ENCODE measurements at places on chromosomes 7 and 10.

- no peak for DNase-seq
These were observed 60.4 kb upstream of the ADO start for GRCh38 chr10:62744136-62744535.

DNA sequence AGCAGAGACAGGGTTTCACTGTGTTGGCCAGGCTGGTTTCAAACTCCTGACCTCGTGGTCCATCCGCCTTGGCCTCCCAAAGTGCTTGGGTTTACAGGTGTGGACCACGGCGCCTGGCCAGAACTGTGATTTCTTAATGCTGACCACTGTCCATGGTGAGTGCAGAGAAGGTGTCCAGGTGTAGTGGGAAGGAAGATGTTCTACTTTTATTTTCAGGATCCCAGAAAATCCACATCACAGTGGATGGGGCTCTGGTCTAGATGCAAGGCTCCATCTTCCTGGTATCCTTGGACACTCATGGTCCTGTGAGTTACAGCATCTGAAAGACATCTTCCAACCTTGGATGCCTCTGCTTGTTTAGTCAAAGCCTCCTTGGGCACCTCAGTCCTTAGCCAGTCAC, 92.7 kb downstream of the CCDC3 start:
- DNase-seq, result no peak

DNA sequence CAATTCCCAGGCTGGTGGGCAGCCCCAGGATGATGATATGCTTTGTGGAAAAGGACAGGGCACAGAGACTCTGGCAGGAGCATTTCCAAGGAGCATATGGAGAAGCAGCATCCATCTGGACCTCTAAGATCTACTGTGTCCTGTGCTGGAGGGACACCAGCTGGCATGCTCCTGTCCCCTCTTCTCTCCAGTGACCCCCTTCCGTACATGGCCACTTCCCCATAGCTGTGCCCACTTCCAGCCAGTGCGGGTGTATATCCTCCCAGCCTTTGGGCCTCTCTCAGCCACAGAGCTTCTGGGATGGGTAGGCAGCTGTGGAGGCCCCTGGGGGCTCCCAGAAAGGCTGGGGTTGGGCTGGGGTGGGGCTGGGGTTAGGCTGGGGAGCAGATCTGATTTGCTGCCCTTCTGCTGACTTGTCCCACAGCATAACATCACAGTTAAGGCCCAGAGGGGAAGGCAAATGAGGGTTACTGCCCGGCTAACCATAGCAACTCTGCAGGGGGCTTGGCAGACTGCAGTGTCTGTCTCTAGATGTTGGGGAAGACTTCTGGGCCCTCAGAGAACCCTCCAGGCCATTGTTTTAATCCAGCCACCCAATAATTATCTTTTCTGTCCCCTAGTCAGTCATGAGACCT, 6.3 kb downstream of the NPFFR1 start:
- no peak for DNase-seq

GRCh38 chr10:102422545-102423129, 2.0 kb downstream of the FBXL15 start:
- DNase-seq, result no peak

Data from stimulated activated CD4-positive, alpha-beta T cell treated with anti-CD3 and anti-CD28 coated beads, TNF-alpha, amount 100 ng/mL, for 48 hours (primary cell).